Fibroblast of lung (primary cell): ENCODE measurements at places on chromosomes 3 and 15. TPM values are rescaled to one million over a fixed set of nuclear protein-coding genes. Genes with fewer than 3 reads are reported as not detected.

Gene UBA7
- total RNA-seq: 50.1 and 57.1 TPM in 2 replicates

Gene SLC22A14
- total RNA-seq: under 0.01 and 0.17 TPM in 2 replicates

Gene SYNPR
- total RNA-seq: not detected in 2 replicates

Gene ACP3
- 0.77 and 3.5 TPM in 2 replicates for total RNA-seq

Gene SYNM
- total RNA-seq: 4.4 and 8.6 TPM in 2 replicates

Gene TIMP4
- total RNA-seq: 9.8 and 12.6 TPM in 2 replicates

Gene ITIH3
- under 0.01 and 0.17 TPM in 2 replicates for total RNA-seq

Gene CCRL2
- 0.26 and 0.33 TPM in 2 replicates for total RNA-seq

Gene AMOTL2
- 58.6 and 74.6 TPM in 2 replicates for total RNA-seq

Gene EBLN2
- 3.0 and 3.1 TPM in 2 replicates for total RNA-seq

Gene GRAMD1C
- total RNA-seq: 2.1 and 7.8 TPM in 2 replicates

Gene SMAD6
- 8.7 and 8.9 TPM in 2 replicates for total RNA-seq

Gene ZBED2
- not detected in 2 replicates for total RNA-seq

Gene MKRN2OS
- total RNA-seq: not detected in 2 replicates

Gene ARL8B
- total RNA-seq: 56.0 and 74.8 TPM in 2 replicates

Gene MEIS2
- 16.9 and 31.0 TPM in 2 replicates for total RNA-seq

Gene IQCH
- 2.6 and 5.0 TPM in 2 replicates for total RNA-seq

Gene ADGRG7
- total RNA-seq: not detected in 2 replicates

Gene ZMYND10
- 0.26 and 0.83 TPM in 2 replicates for total RNA-seq

Gene EXOG
- total RNA-seq: 8.0 and 14.2 TPM in 2 replicates

Gene MAGEL2
- under 0.01 TPM in 2 replicates for total RNA-seq

Gene TMEM43
- total RNA-seq: 87.1 and 114 TPM in 2 replicates

Gene IREB2
- 19.0 and 20.3 TPM in 2 replicates for total RNA-seq

Gene APOD
- total RNA-seq: 2.1 and 3.6 TPM in 2 replicates

Gene FANCD2OS
- total RNA-seq: not detected in 2 replicates
